ENCODE measurements at places on chromosomes 12 and 14.

GRCh38 chr12:39047539-39048262 is 142.3 kb upstream of the CPNE8 start:
- no peak for DNase-seq

- no peak for DNase-seq
These were observed 89.2 kb downstream of the SPPL3 start for GRCh38 chr12:120814903-120815429.

DNA sequence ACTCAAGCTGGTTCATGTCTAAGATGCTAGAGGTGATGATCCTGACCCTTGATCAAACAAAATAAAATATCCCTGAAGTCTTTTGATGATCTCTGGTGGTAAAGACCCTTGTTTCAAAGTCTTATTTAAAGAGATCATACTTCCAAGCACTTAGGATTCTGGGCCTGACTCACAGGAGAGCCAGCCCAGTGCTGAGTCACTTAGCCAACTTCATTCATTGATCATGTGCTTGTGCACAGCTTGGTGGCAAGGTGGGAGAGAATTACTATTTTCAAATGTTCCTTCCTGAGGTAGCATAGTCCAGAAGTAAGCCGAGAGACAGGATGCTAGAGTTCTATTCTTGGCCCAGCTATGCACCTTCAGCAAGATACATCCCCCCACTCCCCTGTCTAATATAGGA is 40.6 kb downstream of the SCN8A start:
- DNase-seq, result no peak

- DNase-seq, result no peak
These were observed 337.5 kb downstream of the FLRT2 start for GRCh38 chr14:85867450-85867849.

GRCh38 chr12:117466677-117467362 is 105.4 kb upstream of the NOS1 start:
- DNase-seq, result no peak

- no peak for DNase-seq
These were observed 90.1 kb downstream of the RPAP3 start for GRCh38 chr12:47615711-47616110.

- DNase-seq, result no peak
These were observed 98.6 kb downstream of the SCARB1 start for GRCh38 chr12:124764870-124765580.

DNA sequence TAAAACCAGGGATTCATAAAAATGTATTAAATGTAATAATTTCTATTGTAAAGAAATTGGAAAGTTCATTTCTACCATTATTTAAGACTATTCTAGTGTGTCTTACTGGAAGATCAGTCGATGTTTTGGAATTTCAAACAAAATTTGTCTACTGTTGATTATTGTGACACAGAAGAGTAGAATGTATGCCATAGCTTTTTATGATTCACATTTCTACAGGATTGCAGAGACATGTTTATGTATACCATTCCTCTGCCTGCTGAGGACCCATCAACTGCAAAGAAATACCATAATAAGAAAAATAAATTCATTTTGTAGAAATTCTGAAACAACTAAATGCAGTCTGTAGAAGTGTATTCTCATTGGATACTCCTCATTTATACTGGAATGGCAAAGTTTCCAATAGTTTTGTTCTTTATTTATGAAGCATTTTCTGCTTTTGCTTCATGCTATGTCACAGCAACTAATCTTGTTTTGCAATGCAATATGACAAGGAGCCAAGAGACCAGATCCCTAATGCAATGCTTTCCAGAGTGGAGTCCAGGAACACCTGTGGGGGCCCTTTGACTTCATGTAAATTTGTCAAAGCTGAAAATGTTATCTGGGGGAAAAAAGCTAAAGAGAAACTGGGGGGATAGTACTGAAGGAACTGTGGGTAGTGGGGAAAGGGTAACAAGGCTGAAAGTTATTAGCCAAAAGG is 172.9 kb upstream of the LRIG3 start:
- DNase-seq, result no peak

- DNase-seq, result no peak
These were observed 5.4 kb downstream of the TMBIM4 start for GRCh38 chr12:66164349-66164821.

DNA sequence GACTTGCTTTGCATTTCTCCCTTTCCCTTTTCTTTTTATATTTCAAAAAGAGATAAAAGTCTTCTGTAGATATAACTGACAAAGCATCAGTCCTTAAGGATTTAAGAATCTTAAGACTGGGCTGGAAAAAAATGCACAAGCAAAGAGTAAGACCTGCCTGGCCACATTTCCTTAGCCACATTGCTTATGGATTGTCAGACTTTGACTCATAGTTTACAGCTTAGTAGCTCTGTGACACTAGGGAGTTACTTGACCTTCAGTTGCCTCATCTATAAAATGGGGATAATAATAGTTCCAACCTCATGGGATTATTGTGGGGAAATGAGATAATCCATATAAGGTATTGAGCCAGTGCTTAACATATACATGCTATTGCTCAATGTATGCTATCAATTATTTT is 66.4 kb upstream of the STK38L start:
- DNase-seq, result no peak

DNA sequence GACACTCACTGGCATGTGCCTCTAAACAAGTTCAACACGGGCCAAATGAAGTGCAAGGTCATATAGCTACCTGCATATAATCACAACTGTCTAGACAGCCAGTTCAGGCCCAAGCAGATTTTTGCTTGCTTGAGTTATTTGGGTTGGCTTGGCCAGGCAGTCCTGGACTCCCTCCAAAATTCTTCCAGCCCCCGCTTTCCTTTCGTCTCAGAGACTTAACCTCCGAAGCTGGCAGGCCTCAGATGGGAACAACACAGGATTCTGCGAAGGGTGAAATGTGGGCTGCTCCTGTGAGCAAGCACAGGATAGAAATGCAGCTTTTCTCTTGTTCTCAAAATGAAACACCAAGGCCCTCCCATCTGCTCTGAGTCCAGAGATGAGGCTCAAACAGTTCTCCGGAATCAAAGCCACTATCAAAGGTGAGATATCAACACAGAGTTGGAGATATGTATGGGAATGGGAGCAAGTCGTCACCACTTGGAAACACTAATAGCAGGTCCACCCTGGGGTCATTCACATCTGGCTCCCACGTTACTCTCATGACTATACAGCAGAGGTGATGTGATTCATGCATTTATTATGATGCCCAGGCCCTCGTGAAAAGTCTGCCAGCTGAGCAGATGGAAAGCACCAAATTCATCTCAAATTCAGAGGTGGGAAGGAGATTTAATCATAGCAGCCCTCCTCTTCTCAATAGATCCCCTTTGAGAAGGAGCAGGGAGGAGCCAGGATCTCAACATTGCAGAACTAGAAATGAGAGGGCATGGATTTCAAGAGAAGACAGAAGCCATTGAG is 389.8 kb downstream of the NUAK1 start:
- no peak for DNase-seq

- no peak for DNase-seq
These were observed 13.0 kb upstream of the TMTC2 start for GRCh38 chr12:82673698-82674097.

GRCh38 chr12:69885658-69886057 is 60.6 kb downstream of the MYRFL start:
- DNase-seq, result no peak

- peak; percentile 68 for DNase-seq
These were observed 55.3 kb downstream of the RIN3 start for GRCh38 chr14:92568621-92569479.

- no peak for DNase-seq
These were observed 76.1 kb downstream of the STON2 start for GRCh38 chr14:81324011-81324410.

- no peak for DNase-seq
These were observed 157.0 kb downstream of the MYRFL start for GRCh38 chr12:69981881-69982475.

GRCh38 chr12:52363111-52363679 is 4.1 kb downstream of the KRT85 start:
- no peak for DNase-seq

GRCh38 chr12:31011336-31011735 is 62.3 kb upstream of the DDX11 start:
- no peak for DNase-seq

DNA sequence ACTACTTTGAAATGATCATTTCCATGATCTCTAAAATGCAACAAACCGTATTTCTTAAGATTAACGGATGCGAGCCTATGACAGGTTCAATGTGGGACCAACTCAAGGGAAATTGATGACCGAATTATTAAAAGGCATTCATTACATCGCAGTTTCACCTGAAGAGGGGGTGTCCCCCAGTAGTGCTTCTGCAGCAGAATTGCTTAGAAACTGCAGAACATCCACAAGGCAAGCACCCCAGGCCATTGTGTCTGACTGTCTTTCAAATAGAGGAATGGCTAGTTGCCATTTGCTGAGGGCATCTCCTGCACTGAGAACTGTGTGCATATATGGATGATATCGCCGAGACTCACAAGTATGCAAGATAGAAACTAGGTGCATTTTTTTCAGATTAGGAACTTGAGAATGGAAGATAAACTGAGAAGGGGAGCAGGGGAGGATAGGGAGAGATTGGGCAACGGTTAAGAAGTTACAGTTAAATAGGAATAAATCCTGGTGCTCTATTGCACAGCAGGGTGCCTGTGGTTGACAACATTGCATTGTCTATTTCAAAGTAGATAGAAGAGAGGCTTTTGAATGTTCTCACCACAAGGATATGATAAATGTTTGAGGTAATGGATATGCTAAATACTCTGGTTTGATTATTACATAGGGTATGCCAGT is 234.3 kb upstream of the PLEKHG7 start:
- no peak for DNase-seq

GRCh38 chr12:120261951-120262851 is 3.3 kb downstream of the PXN start:
- no peak for DNase-seq

DNA sequence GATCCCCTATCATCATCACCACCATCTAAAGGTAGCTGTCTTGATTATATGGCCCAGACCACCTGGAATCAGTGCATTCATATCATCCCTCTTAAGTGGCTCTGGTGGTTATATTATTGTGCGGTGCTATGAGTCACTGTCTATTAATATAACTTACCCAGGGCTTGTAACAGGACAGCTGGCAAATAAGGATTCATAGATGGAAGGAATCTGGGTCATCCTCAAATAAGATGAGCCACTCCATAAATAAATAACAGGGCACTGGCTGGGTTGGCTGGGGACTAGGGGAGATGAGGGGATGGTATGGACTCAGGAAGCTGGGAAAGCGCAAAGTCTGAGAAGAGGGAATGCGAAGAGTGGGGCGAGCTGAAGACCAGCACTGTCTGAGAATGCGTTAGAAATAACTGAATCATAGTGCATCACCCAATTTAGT is 216.1 kb downstream of the NUAK1 start:
- DNase-seq, result no peak

GRCh38 chr12:15562263-15562662 is 226.9 kb downstream of the EPS8 start:
- DNase-seq, result no peak

GRCh38 chr12:78038541-78038940 is 207.8 kb downstream of the NAV3 start:
- no peak for DNase-seq

GRCh38 chr12:2052826-2053678 is at the start of gene CACNA1C:
Gene CACNA1C (plus strand): TSS chr12:2052987. CDS start chr12:2053563, 576 bp downstream.
- no peak for DNase-seq

DNA sequence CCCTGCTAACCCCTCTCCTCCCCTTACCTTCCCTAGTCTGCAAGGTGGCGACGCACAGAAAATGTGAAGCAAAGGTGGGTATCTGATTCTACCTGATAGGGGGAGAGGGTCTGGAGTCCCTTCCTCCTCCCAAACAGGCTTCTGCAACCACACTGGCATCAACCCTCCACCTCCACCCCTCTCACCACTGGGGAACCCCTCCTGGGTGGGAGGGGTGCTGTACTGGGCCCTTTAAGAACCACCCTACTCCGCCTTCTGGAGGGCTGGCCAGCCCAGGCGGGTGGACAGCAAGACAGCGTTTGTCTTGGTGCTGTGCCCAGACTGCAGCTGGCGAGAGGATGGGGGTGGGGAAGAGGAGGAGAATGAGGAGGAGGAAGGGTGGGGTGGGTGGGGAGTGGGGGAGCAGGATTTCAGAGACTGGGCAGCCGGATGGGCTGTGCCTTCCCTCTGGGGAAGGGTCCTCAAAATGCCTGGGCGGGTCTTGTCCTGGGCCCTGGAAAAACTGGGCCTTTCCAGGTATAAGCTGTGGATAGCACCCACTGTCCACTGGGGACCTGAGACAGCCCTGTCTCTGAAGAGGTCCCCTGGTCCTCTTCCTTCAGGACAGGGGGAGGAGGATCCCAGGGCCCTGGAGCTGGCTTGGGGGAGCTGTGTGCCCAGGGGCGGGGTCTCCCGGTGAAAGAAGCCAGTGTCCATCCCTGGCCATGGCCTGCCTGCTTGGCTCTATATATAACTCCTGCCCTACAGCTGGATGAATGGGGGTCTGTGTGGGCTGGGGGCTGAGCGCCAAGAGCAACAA is 2.8 kb downstream of the TNS2 start:
- no peak for DNase-seq

GRCh38 chr12:89278169-89278568 is 74.1 kb downstream of the DUSP6 start:
- no peak for DNase-seq

DNA sequence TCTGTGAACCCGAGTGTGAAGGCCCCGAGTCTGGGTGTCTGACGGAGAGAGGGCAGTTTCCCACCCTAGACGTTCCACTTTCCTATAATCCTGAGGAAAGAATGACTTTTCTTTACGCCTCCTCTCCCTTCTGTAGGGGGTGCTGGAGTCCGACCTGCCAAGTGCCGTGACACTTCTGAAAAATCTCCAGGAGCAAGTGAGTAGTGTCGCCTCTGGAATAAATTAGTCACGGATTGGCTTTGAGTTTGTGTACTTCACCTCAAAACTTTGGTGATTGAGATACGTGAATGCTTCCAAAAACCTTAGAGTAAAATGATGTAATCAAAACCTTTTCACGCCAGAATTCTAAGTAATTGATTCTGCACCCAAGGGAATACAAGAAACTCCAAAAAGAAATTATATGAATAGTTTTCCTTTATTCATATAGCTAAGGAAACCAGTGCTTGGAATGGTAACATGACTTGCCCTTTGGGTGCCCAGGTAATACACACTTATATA is 452 bp downstream of the NGDN start:
- DNase-seq, result no peak

DNA sequence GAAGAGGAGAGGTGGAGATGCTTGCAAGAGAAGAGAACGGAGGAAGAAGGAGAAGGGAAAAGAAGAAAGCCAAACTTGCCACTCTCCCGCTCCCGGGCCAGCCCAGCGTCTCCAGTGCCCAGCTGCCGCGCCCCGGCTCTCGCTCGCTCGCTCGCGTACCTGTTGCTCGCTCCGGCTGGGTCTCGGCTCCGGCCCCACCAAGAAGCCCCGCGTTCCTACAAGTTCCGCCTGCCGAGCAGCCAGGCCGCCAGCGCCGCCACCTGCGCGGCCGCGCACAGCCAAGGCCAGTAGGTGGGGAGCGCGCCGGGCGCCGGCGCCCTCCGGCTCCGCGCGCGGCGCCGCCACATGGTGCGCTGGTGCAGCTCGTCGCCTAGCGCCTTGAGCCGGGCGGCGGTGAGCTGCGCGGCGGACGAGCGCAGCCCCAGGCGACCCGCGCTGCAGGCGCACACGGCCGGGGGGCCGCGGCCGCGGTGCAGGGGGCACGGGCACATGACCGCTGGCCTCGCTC is 370 bp downstream of the HRK start:
- peak; percentile 38 for DNase-seq

Measured in CD4-positive, alpha-beta T cell treated with Interleukin-1 beta for 1 hour (primary cell).